ENCODE measurements at places on chromosomes 1 and 21.

GRCh38 chr1:34973326-34973725 is 11.8 kb downstream of the TMEM35B start:
- no peak for DNase-seq

- no peak for DNase-seq
Measured at GRCh38 chr1:9649769-9650168, 1.8 kb upstream of the PIK3CD start.

- no peak for DNase-seq
Measured at GRCh38 chr1:31580513-31580870, 4.2 kb downstream of the TINAGL1 start.

GRCh38 chr1:176795929-176796328 is 333.0 kb downstream of the PAPPA2 start:
- no peak for DNase-seq

DNA sequence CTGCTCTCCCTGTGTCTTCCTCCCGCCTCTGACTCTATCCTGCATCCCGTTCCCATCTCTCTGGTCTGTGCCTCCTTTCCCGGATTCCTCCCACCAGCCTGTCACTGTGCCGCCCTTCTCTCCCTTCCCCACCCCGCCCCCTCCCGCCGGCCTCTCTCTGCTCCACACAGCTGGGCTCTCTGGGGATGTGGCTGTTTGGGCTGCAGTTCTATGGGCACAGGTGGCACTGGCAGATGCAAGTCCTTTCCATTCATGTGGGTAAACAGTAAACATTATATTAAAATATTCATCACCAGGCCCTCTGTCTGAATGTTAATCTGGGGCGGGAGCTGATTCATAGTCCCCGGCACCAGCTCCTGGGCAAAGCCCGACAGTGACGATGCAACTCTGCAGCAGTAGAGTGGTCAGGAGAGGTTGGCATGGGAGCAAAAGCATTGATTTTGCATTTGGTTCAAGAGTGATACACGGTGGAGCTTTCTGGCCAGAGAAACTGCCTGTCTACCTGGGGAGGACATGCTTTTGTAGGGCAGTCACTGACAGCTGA is 249.3 kb downstream of the TNR start:
- DNase-seq: no peak

DNA sequence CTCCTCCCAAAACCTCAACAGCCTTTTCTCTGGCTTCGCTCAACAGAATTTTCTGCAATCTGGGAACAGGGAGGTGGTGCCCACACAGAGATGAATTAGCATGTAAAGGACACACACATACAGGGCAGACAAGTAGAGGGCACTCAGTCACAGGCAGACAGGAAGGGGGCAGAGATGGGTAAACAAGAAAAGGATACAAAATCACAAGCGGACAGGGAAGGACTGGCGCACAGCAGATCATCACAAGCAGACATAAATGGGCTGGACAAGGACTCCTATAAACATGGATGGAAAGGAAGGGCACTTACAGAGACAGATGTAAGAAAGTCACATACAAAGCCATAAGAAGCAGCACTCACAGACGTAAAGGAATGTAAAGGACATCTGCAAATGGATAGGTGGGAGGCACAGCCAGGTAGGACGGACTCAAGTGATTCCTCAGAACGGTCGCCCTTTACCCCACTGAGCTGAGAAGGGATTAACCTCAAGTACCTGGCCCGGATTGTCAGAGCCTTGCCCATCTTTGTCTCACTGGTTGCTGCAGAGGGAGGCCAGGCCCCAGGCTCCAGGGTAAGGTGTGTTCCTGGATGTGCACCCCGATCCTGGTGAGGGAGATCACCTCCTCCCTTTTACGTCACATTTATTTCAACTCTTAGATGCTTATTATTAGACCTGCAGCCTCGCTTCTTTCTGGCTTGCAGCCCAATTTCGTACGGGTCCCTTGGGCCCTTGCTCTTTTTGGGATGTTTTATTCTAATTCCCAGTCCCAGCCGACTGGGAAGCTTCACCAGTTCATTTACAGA is 836 bp upstream of the PRCC start:
- no peak for DNase-seq

DNA sequence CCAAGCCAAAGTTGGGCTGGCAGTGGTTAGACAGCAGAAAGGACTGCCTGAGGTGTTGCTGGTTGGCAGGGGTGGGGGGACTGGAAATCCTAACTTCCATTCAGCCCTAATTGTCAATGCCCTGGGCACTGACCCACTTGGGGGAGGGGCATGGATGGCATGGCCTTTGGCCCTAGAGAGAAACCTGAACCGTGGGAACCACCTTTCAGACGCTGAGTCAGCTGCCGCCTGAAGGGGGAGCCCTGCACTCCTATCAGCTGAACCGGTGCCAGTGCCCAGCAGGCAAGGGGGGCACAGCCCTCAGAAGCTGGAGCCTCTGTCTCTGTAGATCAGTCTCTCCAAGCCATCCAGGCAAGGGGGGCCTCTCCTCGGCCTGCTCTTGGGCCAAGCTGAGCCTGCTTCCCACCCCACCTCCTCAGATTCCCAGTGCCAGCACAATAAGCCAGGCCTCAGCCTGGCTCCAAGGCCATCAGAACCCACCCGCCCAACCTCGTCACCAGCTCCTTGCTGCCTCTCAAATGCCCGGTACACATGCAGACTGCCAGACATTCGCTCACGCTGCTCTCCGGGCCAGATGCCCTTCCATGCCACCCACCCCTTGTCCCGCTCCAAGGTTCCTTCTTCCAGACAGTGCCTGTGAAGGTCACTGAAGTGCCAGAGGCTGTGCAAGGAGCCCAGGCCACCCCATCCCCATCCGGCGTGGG is 11.6 kb downstream of the TINAGL1 start:
- no peak for DNase-seq

- DNase-seq: no peak
Measured at GRCh38 chr1:170020859-170021258, 53.6 kb downstream of the KIFAP3 start.

DNA sequence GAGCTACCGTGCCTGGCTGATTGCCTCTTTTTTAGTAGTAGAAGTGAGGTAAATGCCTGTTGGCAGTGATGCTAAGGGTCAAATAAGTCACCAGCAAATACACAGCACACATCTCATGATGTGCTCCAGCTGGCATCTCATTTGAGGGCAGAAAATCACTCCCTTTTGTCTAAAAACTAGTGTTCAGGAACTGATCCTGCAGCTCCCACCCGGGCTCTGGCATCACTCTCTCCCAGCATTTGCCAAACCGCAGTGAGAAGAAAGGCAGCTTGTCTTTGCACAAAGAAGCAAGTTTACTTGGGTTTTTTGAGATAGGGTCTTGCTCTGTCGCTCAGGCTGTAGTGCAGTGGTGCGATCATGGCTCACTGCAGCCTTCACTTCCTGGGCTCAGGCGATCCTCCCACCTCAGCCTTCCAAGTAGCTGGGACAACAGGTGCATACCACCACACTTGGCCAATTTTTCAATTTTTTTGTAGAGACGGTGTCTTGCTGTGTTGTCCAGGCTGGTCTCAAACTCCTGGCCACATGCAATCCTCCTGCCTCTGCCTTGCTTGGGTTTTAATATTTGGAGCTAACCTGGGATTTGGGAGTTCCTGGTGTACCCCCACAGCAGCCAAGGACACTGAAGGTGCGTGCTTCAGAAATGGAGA is 4.1 kb downstream of the RBP7 start:
- no peak for DNase-seq

- DNase-seq: no peak
Measured at GRCh38 chr1:177891809-177892208, 78.0 kb downstream of the SEC16B start.

DNA sequence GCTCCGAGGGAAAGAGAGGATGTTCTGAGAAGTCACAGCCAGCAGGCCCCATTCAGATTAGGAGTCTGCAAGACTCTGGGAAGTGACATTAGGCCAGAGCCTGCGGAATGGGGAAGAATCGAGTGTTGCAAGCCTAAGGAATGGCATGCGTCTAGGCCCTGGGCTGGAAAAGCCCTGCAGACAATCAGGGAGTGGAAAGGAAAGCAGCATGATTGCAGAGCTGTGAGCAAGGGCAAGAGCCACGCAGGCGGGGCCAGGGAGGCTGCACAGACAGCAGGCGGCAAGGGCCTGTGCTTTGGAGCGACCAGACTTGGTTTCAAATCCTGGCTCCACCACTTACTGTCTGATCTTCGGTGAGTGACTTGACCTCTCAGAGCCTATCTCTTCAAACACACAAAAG is 118.2 kb downstream of the RRAGC start:
- no peak for DNase-seq

DNA sequence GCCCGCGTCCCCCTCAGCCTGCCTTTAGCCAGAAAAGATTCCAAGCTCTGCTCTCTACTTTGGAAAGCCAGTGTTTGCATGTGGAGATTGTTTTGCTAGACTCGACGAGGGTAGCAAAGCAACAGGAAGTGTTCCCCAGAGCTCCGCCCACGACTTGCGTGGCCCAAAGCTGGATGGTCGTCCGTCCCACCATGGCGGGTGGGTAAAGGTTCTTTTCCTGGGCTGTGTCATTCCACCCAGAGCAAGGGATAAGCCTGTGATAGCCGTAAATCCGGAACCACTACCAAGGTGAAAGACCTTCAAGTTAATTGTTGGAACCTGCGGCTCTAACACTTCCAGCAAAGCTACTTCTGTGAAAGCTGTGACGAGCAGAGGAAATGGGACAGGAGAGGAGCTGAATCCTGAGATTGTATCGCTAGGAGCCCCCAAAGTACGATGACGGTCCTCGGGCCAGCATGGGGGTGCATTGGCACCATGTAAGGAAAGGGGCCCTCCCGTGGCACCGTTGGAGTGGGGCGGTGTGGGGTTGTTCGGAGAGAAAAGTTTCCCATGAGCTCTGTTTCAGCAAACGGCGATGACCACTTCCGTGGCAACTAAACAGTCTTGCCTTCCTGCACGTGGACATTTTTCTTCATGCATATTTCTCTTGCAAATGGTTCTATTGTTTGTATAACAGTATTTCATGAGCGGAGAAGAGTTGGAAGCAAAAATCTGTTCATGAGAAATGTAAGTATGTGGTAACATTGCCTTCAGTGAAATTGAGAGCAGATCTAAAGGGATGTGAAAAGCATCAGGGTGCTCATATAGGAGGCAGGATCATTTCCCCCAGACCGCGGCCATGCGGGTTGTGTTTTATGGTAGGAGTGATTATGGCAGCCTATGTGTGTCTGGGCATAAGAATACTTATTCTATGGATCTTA is 8.4 kb downstream of the MX2 start:
- no peak for DNase-seq

GRCh38 chr1:171397851-171398469 is 84.0 kb downstream of the FMO4 start:
- DNase-seq: no peak

- no peak for DNase-seq
Measured at GRCh38 chr1:168271636-168272035, 9.0 kb upstream of the TBX19 start.

DNA sequence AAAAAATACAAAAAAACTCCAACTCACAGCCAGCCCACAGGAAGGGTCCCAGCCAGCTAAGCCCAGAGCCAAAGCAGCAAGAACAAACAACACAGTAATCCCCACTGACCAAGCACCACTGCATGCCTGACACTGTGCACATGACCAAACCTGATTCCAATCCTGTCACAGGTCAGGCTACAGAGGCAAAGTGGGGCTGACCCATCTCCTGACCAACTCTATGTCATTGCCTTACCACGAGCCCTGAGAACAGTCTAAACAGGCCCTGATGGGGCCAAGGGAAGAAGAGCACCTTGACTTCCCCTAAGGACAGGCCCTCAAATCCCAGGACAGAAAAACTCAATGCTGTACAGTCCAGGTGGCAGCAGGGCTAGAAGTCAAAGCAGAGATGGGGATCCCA is 2.4 kb downstream of the LSS start:
- DNase-seq: no peak

- DNase-seq: no peak
Measured at GRCh38 chr1:43373066-43373940, 5.5 kb upstream of the ELOVL1 start.

DNA sequence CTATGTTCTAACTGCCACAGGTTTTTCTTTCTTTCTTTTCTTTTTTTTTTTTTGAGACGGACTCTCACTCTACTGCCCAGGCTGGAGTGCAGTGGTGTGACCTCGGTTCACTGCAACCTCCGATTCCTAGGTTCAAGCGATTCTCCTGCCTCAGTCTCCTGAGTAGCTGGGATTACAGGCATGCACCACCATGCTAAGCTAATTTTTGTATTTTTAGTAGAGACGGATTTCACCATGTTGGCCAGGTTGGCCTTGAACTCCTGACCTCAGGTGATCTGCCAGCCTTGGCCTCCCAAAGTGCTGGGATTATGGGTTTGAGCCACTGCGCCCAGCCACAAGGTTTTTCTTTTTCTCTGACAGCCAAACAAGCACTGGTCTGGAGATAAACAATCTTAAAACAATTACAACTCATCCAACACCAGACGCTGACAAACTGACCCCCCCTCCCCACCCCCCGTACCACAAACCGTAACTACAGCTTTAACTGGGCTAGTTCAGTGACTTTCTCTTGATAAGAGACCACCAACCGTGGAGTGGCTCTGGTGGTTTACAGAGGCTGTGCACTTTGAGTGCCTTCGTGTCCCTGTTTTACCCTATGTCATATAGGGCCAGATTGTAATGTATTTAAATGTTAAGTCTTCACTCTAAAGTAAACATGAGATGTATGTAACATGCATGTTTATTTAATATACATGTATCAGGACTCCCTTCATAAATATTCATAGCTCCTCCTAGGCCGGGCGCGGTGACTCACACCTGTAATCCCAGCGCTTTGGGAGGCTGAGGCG is 19.5 kb upstream of the PUM1 start:
- DNase-seq: no peak

DNA sequence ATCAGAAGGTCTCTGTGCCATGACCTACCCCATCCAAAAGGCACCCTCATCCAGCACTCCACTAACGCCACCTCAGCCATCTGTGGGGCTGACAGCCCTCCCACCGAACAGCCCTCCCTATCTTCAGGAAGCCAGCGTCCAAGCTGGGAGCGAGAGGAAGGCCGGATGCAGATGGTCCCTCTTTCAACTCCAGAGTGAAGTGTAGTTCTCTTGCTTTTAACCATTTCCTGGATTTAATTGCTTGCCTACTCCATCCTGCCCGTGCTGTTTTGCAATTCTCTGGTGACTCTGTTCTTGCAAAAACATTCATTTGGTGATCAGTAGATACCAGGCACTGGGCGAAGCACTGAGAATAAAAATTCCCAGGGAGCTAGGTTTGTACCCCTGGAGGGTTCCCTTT is 8.2 kb upstream of the DYRK1A start:
- no peak for DNase-seq

DNA sequence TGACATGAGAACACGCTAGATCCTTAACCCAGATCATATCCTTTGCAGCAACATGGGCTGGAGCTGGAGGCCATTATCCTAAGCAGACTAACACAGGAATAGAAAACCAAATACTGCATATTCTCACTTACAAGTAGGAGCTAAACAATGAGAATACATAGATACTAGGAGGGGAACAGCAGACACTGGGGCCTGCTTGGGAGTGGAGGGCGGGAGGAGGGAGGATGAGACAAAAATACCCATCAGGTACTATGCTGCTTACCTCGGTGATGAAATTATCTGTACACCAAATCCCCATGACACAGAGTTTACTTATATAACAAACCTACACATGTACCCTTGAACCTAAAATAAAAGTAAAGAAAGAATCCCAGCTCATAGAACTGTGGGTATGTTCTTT is 1.2 kb upstream of the MOB3C start:
- DNase-seq: no peak

- no peak for DNase-seq
Measured at GRCh38 chr1:15402809-15403450, 6.8 kb upstream of the EFHD2 start.

All from stimulated activated CD8-positive, alpha-beta memory T cell treated with anti-CD3 and anti-CD28 coated beads, Interleukin-4, amount 100 ng/mL, for 1 hour (primary cell).